Activated CD4-positive, alpha-beta T cell treated with anti-CD3 and anti-CD28 coated beads, Interleukin-2, amount 10 ng/mL, durations not matched to agents 7 days and 5 days (primary cell): ENCODE measurements at places on chromosomes 2 and 18.

DNA sequence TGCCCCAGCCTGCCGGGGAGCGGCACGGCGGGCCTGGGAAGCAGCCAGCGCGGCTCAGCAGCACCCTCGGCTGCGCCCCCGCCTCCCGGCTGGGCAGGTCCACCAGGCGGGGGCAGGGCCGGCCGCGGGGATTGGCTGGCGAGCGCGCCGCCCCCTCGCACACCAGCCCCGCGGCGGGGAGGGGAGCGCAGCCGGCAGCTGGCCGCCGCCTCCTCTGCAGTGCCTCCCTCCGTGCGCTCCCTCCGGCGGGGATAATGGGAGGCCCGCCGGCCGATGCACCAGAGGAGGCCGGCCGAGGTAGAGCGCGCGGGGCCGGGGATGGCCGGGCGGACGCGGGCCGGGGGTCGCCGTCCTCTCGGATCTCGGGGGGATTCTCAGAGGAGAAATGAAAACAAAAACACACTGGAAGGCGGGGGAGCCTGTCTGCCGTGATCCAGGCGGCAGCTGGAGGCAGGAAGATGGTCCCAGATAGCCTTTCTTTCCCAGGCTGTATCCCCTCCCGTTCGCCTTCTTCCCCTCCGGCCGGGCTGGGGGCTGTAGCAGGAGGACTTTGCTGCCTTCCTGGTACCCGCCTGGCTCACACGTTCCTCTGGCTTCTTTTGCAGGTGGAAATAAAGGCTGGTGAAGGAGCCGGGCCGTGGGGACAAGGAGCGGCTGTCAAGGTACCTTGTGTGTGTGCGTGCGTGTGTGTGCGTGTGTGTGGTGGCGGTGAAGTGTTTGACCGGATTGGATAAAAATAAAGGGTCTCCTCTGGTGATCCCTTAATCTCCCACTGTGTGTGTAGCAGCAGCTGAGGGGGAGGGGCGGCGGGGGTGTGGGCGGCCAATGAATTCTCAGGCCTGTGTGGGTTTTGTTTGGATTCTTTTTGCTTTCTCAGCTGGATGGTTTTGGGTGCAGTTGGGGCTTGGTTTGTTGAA lies 18.1 kb downstream of the TET3 start:
- peak; percentile 76 for DNase-seq

DNA sequence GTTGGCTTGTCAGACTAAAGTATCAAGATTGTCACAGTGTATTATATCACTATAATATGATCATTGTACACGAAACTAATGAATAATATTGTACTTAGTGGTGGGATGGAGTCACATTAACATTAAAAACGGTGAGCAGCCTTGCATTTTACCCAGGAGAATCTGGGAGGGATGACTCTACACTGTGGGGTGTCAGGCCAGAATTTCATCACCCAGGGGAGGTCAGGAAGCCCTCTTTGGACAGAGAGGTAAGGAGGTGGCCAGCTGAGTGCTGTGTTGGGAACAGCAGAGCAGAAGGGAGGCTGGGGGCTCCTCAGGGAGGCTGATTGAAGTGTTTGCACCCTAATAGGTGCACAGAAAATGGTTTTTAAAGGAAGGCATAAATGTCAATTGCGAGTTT lies 33.0 kb downstream of the CDCA7 start:
- no peak for DNase-seq

- no peak for DNase-seq
These were observed 632.5 kb downstream of the SUCLG1 start for GRCh38 chr2:83826577-83826976.

GRCh38 chr2:36445185-36445866 lies 89.7 kb downstream of the CRIM1 start:
- DNase-seq: no peak

DNA sequence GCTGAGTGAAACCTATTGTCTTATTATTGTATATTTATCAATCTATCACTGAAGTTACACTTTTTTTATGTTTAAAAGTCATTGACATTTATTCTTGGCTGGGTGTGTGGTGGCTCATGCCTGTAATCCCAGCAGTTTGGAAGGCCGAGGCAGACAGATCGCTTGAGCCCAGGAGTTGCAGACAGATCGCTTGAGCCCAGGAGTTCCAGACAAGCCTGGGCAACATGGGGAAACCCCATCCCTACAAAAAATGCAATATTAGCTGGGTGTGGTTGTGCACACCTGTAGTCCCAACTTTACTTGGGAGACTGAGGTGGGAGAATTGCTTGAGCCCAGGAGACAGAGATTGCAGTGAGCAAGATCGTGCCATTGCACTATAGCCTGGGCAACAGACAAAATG lies 97.8 kb downstream of the EPC2 start:
- DNase-seq: no peak

GRCh38 chr2:19617257-19617848 lies 258.9 kb upstream of the OSR1 start:
- DNase-seq: no peak

DNA sequence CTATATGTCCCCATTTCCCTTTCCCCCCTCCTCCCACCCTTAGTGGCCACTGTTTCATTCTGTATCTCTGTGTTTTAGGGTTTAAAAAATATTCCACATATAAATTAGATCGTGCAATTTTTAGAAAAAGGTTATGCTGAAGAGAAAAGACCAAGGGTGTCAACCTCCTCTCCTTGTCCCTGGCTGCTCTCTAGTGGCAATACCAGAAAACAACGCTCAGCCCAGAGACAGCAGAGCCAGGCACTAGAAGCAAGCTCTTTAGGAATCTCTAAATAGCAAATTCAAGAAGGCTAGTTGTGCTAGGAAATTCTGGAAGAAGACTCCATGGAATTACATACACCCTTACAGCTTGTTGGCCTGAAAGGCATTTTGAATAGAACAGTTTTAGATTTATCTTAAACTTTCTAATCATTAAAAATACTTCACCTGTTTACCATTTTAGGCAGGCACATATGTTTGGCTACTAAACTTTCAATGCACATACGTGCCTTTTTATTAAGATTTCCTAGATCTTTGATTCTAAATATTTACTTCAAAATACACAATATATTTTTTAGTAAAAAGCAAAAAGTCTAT lies 35.1 kb upstream of the RASGRP3 start:
- DNase-seq: peak; percentile 31

DNA sequence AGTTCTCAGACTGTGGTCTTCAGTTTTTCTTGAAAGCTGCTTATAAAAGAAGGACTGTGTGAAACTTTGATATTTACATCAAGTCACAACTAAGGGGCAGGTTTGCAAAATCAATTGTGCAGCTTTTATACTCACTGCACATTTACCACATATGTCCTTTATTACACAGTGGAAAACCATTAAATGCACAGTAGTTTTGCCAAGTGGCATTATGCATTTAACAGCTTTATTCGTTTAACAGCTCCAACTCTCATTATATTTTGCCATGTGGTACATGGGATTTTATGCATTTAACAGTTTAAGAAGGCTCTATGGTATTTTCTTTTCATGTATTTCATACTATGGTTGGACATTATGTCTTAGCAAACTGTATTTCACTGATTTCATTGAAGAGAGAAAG lies 135.6 kb downstream of the SATB2 start:
- DNase-seq: no peak

DNA sequence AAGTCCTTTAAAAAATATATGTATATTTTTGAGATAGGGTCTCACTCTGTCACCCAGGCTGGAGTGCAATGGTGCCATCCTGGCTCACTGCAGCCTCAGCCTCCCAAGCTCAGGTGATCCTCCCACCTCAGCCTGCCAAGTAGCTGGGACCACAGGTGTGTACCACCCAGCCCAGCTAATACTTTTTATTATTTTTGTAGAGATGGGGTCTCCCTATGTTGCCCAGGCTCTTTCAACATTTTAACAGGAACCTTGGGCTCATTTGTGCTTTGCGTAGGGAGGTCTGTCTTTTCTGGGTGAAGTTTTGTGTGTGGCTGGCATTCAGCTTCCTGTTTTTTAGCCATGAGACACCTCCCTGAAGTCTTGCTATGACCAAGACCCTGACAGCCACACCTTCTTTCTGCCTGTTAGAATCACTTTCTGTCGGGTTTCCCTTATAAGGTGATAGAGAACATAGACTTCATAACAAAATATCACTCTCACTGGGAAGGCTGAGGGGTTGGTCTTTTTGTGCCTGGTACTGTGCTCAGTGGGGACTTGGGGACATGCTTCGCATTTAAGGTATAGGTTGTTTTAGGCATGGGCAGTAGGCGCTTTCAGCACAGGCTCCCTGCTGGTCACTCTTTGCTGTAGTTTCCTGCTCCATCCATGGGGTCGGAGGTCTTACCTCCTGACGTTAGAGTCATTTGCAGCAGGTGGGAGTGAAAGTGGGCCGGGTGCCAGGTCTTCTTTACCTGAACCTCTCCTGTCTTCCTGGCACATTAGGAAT lies 3.4 kb downstream of the RAB31 start:
- no peak for DNase-seq

- no peak for DNase-seq
These were observed 165.1 kb downstream of the TMEM163 start for GRCh38 chr2:134553657-134554056.

DNA sequence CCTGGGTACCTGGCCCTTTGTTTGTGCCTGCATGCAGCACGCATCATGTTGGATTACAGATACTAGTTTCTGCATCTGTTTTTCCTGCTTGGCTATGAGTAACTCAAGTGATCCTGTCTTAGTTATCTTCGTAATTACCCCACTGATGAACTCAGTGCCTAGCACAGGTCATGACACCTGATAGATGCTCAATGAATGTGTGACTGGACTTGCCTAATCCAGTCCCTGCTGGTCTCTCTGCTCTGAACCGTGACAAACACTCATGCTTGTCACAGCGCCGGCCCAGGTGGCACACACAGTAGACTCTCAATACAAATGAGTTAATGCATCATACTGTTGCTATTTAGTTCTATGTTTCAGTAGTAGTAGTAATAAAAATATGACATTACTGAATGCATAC lies 31.2 kb upstream of the NTSR2 start:
- no peak for DNase-seq

- no peak for DNase-seq
These were observed 180.3 kb downstream of the TFCP2L1 start for GRCh38 chr2:121104721-121105141.

GRCh38 chr2:16218625-16219024 lies 278.3 kb downstream of the MYCN start:
- DNase-seq: no peak

DNA sequence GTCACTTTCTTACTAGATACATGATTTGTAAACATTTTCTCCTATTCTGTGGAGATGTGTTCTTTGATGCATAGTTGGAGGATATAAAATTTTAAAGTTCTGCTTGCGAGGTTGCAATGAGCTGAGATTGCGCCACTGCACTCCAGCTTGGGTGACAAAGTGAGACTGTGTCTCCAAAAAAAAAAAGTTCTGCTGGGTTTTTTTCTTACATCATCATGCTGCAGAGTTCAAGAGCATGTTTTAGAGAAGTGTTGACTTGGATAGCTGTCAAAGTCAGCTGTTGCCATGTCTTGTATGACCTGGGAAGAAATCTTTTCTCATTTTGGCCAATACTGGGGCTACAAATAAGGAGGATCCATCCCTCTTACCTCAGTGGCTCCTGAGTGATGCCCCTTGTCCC lies 71.3 kb downstream of the UGGT1 start:
- no peak for DNase-seq

GRCh38 chr2:156673333-156673615 lies 237.1 kb downstream of the GPD2 start:
- DNase-seq: no peak

DNA sequence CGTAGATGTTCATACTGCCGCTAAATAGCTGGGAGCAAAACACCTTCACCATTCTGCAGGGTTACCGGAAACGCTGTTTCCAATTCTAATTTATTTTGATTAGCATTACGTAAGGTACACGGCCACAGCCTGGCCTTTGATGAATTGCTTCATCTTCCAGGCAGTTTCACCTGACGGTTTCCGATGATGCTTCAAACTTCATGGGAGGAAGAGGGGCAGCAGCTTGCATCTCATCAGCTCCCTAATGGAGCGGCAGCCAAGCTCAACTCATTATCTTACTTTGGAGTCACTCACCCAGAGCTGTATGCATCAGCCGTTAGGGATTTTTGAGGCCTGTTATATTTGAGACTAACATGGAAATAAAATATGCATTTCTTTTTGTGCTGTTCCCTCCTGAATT lies 54.8 kb downstream of the TMEM18 start:
- no peak for DNase-seq

GRCh38 chr2:32947484-32948143 lies 861 bp downstream of the LTBP1 start:
- DNase-seq: peak; percentile 46

- DNase-seq: no peak
These were observed 98.1 kb downstream of the PARD3B start for GRCh38 chr2:204643326-204643725.

GRCh38 chr2:212078103-212078502 lies 460.5 kb downstream of the ERBB4 start:
- no peak for DNase-seq

GRCh38 chr2:231318436-231318835 lies 77.1 kb upstream of the B3GNT7 start:
- no peak for DNase-seq

GRCh38 chr2:47155091-47155876 lies at the start of gene STPG4:
Gene STPG4 (minus strand): TSS chr2:47155308. CDS start chr2:47155251, 57 bp downstream.
- no peak for DNase-seq

GRCh38 chr2:152730591-152731333 lies 12.3 kb downstream of the ARL6IP6 start:
- peak; percentile 68 for DNase-seq

- DNase-seq: no peak
These were observed 148.7 kb upstream of the SLC1A4 start for GRCh38 chr2:64840426-64840881.
